ENCODE measurements at places on chromosomes 5 and 9. TPM values are rescaled to one million over a fixed set of nuclear protein-coding genes. Genes with fewer than 3 reads are reported as not detected.

The QRFP gene
- total RNA-seq = not detected

The WDR5 gene
- 68.2 TPM for total RNA-seq

DNA sequence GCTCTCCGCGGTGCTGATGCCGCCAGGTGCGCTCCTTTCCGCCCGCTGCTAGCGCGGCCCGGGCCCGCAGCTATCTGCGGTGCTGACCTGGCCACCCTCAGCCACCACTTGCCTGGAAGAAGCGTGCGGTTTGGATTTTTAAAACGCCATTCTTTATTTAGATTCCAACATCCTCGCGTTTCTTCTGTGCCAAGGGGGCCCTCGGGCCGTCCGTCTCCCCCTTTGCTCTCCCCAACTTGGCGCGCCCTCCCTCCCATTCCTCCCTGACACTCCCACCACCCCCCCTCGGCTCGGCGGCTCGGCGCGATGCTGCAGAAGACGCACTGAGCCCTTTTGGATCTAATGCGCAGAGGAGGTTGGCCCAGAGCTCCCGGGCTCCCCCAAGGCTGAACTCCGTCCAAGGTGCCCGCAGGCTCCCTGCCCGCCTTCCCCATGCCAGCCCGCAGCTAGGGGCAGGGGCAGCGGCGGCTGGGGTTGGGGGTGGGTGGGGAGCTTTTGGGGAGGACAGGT is at the start of gene BARHL1:
TSS of gene BARHL1 (plus strand) at position 331 of the 510 bp plus-strand sequence. CDS start 192 bp downstream, outside the sequence.
- no peak for DNase-seq

GRCh38 chr9:79807971-79808370 is 236.2 kb downstream of the TLE4 start:
- DNase-seq = no peak

The GABRB2 gene
- 0.21 TPM for total RNA-seq

GRCh38 chr5:102531506-102531905 is 32.7 kb upstream of the SLCO6A1 start:
- DNase-seq = no peak
